ENCODE measurements at places on chromosomes 6 and 20. TPM values are rescaled to one million over a fixed set of nuclear protein-coding genes. Genes with fewer than 3 reads are reported as not detected.

LHFPL5 gene
- total RNA-seq = not detected

TREM2 gene
- total RNA-seq = 11.0 TPM

RSPO4 gene
- total RNA-seq = not detected

TCF15 gene
- 7.0 TPM for total RNA-seq

CRISP3 gene
- not detected for total RNA-seq
